ENCODE measurements at places on chromosomes 3 and 15. TPM values are rescaled to one million over a fixed set of nuclear protein-coding genes. Genes with fewer than 3 reads are reported as not detected.
A peak's percentile ranks its signal among the peaks of the same experiment; 100 is the strongest.

NAA50 gene
- 77.6 TPM for total RNA-seq

GRCh38 chr3:72604328-72604727 lies 243.9 kb downstream of the SHQ1 start:
- no peaks in the 10 kb centered on the region for H3K36me3 ChIP-seq
- H3K4me1 ChIP-seq = no peaks in the 10 kb centered on the region
- no peak overlapping the region for H3K27ac ChIP-seq
- no peak overlapping the region for H3K4me3 ChIP-seq
- H3K27me3 ChIP-seq = no peaks in the 10 kb centered on the region
- DNase-seq = no peak

GPR62 gene
- total RNA-seq = not detected

TMEM158 gene
- total RNA-seq = 0.40 TPM

DNA sequence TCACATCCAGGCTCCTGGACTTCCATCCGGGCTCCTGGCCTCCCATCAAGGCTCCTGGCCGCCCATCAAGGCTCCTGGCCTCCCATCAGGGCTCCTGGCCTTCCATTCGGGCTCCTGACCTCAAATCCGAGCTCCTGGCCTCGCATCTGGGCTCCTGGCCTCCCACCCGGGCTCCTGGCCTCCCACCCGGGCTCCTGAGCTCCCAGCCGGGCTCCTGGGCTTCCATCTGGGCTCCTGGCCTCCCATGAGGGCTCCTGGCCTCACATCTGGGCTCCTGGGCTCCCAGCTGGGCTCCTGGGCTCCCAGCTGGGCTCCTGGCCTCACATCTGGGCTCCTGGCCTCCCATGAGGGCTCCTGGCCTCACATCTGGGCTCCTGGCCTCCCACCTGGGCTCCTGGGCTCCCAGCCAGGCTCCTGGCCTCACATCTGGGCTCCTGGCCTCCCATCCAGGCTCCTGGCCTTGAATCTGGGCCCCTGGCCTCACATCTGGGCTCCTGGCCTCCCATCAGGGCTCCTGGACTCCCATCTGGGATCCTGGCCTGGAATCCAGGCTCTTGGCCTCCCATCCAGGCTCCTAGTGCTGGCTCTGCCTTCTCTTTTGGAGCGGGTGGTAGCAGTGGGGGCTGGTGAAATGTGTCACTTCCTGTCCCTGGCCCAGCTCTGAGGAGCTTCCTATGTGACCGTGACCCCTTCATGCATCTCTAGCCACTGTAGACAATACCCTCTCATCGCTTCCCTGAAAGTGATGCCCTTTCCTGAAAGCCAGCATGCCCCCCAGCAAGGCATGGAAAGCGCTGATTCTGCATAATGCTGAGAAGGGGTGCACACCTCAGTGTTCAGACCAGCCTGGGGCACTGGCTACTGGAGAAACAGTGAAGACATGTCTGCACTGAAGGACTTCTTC lies 62.7 kb upstream of the BLM start:
- peaks cover 48% of the 10 kb centered on the region for H3K4me1 ChIP-seq
- H3K27ac ChIP-seq = no peak overlapping the region
- no peaks in the 10 kb centered on the region for H3K36me3 ChIP-seq
- no peak overlapping the region for H3K4me3 ChIP-seq

DNA sequence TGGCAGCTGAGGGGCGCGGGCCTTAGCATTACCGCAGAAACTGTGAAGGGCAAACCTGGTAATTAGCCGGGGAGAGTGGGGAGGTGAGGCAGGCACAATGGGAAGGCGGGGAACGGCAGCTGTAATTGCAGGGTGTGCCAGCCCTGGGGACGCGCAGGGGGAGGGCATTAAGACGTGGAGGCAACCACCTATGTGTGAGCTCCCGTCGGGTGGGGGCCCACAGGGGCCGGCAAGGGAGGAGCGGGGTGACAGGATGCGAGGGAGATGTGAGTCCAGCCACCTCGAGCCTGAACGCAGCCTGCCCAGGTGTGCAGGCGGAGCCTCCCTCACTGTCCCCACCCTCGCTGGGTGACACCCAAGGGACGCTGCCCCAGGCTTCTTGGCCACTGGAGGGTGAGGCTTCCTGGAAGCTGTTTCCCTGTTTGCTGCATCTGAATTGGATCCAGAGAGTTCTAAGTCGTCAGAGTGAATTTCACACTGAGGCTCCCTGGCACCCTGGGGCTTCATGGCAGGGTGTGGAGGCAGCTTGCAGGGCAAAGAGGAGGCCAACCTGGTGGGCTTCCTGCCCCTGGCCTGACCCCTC lies 130.6 kb upstream of the MEF2A start:
- no peaks in the 10 kb centered on the region for H3K36me3 ChIP-seq
- H3K4me3 ChIP-seq = no peak overlapping the region
- peaks cover 31% of the 10 kb centered on the region for H3K4me1 ChIP-seq
- no peak overlapping the region for H3K27ac ChIP-seq

LMAN1L gene
- total RNA-seq = 0.72 TPM

CYP11A1 gene
- 5.1 TPM for total RNA-seq

DNA sequence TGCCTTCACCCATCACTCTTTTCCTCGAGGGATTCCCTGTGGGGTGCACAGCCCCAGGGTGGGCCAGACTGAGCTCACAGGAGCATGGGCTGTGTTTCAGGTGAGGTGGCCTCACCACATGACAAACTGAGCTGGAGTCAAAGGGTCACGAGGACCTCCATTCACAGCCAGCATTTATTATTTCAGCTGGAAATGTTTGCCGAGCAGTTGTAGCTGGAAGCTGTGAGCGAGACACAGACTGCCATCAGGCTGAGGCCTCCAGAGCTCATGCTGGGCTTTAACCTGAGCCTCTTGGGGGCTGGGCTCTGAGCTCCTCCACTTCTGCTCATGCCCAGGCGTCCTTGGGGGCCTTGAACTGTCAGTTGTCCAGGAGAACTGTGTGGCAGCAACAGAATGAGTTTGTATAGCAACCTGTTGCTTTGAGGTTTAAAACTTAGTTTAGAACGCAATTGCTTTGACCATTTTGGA lies 57.5 kb downstream of the FLNB start:
- no peaks in the 10 kb centered on the region for H3K36me3 ChIP-seq
- no peak overlapping the region for H3K27ac ChIP-seq
- DNase-seq = no peak
- H3K27me3 ChIP-seq = no peaks in the 10 kb centered on the region

DISP2 gene
- total RNA-seq = 0.26 TPM

- no peak for DNase-seq
- H3K27me3 ChIP-seq = peaks cover 15% of the 10 kb centered on the region
- H3K4me1 ChIP-seq = no peaks in the 10 kb centered on the region
- H3K36me3 ChIP-seq = no peaks in the 10 kb centered on the region
Measured at GRCh38 chr3:39497753-39498152, 30.3 kb downstream of the MOBP start.

DNA sequence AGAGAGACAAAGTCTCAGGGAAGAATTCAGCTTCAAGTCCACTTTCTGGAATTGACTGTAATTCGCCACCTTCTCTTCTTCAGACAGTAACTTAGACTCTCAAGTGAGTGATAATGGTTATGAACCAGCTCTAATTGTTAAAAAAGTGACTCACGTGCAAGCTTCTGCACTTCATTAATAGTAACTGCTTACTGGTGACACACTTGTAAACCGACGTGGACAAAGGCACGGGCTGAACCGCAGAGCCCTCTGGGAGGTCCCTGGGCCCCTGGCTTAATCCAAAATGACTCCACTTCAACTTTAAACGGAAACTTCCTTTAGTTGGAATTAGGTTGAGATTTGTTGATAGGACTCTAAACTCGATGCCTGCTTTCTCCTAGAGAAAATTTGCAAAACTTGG lies 17.0 kb downstream of the MUC4 start:
- no peak overlapping the region for H3K27ac ChIP-seq
- no peaks in the 10 kb centered on the region for H3K27me3 ChIP-seq
- no peaks in the 10 kb centered on the region for H3K36me3 ChIP-seq
- peaks cover 4% of the 10 kb centered on the region for H3K4me1 ChIP-seq
- no peak overlapping the region for H3K4me3 ChIP-seq

DNA sequence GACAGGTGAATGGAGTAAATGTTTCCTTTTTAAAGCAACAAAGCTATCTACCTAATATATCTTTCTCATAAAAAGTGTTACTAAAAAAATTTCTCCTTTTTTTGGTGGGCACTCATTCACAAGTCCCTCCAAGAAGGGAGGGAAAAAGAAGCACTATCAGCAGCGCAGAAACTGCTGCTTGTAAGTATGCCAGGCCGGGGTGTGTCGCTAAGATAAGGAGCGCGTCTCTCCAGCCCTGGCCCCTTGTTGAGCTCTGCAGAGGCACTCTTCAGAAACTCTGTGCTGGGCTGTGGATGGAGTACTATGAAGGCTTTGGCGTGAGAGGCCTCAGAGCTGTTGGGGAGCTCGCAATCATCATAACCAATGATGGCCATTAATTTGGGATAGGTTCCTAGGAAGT lies 49.1 kb downstream of the ZDHHC3 start:
- H3K27ac ChIP-seq = no peak overlapping the region
- H3K4me1 ChIP-seq = no peaks in the 10 kb centered on the region
- no peaks in the 10 kb centered on the region for H3K27me3 ChIP-seq
- peaks cover 51% of the 10 kb centered on the region for H3K36me3 ChIP-seq
- DNase-seq = no peak
- H3K4me3 ChIP-seq = no peak overlapping the region

GRCh38 chr15:74403588-74403919 lies 30.2 kb downstream of the SEMA7A start:
- no peak overlapping the region for H3K4me3 ChIP-seq
- peaks cover 67% of the 10 kb centered on the region for H3K4me1 ChIP-seq
- no peak for DNase-seq
- H3K27ac ChIP-seq = peak overlapping the region; percentile 63
- no peaks in the 10 kb centered on the region for H3K27me3 ChIP-seq
- no peaks in the 10 kb centered on the region for H3K36me3 ChIP-seq

DNA sequence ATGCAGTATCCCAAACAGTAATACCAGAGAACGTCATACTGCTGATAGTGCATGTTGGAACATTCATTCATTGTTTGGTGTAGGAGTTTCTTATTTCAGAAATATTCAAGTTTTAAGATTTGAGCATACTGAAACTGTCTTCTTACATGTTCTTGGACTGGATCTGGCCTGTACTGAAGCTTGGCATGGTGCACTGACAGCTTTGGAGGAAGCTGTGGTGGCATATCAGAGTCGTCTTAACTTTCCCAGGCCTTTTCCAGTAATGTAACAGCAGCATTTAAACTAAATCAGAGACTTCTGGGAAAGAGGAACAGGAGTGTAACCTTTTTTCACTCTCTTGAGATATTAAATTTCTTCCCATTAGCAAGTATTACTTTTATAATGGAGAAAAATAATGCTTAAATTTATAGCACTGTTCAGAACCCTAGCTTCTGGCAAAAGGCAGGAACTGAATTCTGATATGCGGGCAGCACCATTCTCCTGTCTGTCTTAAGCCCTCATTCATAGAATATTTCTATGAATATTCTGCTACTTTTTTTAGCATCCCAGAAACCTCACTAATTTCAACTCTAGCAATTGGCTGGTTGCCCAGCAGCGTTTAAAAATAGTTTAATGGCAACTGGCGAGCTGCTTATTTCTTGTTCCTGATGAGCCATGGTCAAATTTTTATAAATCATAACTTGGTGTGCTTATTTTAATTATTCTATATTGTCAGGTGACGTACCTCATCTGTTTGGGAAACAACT lies 31.1 kb downstream of the DNAJC13 start:
- no peak for DNase-seq
- H3K4me3 ChIP-seq = no peak overlapping the region
- H3K27me3 ChIP-seq = no peaks in the 10 kb centered on the region
- no peaks in the 10 kb centered on the region for H3K4me1 ChIP-seq

- H3K4me1 ChIP-seq = peaks cover 5% of the 10 kb centered on the region
- no peak for DNase-seq
- H3K27ac ChIP-seq = no peak overlapping the region
- H3K27me3 ChIP-seq = no peaks in the 10 kb centered on the region
Measured at GRCh38 chr15:78304216-78305066, 5.0 kb upstream of the SKIC8 start.
